Right renal pelvis (tissue), 4 donors: ENCODE measurements at places on chromosomes 3 and 15.

DNA sequence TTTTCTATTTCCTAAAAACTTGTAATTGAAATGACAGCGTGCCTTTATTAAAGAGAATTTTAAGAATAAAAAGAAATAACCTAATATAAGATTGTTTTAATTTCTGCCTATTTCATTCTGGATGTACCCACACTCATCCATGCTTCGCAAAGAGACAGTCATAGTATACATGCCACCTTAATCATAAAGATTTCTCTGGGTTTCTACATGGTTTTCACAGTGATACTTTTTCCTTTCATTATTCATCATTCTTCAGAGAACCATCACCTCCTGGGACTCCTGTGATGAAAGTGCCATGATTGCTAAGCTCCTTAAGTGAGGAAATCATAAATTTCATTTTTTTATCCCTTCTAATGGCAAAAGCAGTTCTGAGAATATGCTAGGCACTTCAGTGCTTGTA lies 4.3 kb upstream of the CCR8 start:
- DNase-seq: no peak

DNA sequence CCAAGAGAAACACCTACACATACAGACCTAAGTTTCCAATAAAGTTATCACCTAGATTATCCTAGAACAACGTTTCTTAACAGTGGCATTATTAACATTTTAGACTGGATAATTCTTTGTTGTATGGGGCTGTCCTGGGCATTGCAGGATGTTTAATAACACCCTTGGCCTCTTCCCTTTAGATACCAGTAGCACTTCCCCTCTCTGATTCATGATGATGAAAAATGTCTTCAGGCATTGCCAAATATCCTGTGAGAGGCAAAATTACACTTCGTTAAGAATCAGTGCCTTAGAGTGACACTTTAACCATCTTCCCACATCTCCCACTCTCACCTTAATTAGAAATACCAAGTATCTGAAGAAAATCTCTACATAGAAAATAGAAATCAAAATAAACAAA lies 352.6 kb downstream of the CGGBP1 start:
- DNase-seq: no peak

DNA sequence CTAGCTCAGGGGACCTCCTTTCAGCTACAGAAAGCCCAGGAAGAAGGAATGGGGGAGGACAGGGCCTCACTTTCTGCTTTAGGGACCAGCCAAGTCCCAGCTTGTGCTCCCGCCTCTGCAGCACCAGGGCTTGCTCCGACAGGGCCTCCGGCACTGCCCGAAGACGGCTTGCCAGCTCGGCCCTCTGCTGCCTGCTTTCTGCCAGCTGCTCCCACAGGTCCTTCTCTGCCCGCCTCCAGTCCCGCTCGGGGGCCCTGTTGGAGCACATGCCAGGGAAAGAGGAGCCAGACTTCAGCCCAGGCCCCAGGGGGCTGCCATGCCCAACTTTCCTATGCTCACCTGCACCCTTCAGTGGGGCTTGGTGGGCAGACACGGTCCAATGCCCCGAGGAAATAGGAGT lies 4.3 kb upstream of the CLK3 start:
- DNase-seq: no peak

- DNase-seq: no peak
Measured at GRCh38 chr15:82788496-82788895, 17.4 kb downstream of the FSD2 start.

GRCh38 chr3:148084931-148085330 lies 612.8 kb upstream of the AGTR1 start:
- DNase-seq: no peak

- DNase-seq: no peak
Measured at GRCh38 chr15:101672298-101672697, 20.1 kb upstream of the TM2D3 start.

GRCh38 chr15:32861761-32862160 lies 144.0 kb downstream of the GREM1 start:
- no peak for DNase-seq

DNA sequence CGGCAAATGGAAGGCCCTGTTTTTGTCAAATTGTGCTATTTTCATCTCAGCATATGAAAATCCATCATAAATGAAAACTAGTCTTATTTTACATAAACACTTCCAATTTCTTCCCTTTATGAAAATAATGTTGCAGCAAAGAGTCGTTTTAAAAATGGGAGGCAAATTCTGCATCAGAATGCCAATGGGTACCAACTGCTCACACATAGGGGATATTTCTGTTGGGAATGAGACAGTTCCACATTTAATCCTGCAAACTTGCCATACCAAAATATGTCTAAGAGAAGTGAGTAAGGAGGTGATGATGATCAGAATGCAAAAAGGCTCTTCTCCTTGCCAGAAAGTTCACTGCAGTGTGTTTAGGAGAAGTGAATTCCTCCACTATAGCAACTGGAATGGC lies 391.7 kb downstream of the CACNA2D3 start:
- DNase-seq: no peak

DNA sequence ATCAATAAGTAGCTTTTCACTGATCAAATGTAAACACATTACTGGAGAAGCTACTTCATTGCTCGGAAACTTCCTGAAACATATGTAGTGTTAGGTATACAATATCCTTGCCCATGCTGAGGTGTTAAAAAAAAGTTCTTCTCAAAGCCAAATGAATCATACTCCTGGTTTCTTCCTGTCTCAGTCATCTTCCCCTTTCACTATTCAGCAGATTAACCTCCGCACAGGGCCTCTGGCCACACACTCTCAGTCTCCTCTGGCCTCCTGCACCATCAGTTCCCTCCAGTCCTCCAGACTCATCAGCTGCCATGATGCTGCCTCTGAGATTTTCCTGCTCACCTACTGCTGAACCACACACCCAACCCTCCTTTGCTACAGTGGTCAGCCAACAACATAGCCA lies 70.5 kb upstream of the BOC start:
- DNase-seq: no peak

DNA sequence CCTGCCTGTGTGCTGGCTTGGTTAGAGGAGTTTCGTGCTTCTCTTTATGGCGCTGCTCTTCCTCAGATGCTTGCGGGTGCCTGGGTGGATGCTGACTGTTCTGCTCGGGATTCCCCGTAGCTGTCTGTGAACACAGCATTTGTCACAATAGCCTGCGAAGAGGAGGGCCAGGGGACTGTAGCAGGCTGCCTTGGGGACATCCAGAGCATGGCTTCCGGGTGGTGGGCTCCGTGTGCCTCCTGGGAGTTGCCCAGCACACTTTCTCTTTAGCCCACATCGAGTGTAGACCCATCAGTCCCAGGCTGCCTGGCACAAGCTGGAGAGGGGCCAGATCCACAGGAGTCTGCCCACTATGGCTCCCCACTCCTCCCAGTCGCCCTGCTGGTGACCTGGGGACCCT lies 22.4 kb downstream of the LRRK1 start:
- no peak for DNase-seq

GRCh38 chr15:41241221-41241964 lies 10.3 kb downstream of the CHP1 start:
- DNase-seq: no peak

DNA sequence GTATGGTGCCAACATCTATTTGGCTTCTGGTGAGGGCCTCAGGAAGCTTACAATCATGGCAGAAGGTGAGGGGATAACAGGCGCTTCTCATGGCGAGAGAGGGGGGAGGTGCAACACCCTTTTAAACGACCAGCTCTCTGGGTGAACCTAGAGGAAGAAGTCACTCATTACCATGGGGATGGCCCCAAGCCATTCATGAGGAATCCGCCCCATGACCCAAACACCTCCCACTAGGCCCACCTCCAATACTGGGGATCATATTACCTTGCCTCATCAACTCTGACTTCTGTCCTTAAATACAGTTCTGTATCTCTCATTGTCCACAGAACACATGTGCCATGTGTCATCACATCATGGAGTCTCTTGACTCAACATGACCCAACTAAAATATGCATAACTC lies 37.5 kb upstream of the CLRN1 start:
- DNase-seq: no peak

DNA sequence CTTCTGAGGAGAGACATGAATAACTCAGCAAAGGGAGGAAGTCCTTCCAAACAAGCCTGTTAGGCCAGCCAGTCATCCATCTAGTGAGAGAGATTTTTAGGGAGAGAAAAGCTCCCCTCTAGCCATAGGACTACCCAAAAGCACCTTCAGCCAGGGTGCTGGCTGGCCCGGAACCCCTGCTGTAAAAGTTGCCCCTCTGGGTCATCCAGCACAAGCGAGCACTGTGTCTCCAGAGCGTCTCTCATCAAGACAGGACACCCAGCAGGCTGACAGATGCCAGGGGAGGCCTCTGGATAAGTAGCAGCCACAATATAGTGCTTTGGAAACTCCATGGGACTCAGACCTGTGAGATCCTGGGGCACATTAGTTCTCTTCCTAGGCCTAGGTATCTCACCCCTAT lies 24.5 kb downstream of the ANXA2 start:
- no peak for DNase-seq

- no peak for DNase-seq
Measured at GRCh38 chr3:94544131-94544789, 481.4 kb downstream of the NSUN3 start.

DNA sequence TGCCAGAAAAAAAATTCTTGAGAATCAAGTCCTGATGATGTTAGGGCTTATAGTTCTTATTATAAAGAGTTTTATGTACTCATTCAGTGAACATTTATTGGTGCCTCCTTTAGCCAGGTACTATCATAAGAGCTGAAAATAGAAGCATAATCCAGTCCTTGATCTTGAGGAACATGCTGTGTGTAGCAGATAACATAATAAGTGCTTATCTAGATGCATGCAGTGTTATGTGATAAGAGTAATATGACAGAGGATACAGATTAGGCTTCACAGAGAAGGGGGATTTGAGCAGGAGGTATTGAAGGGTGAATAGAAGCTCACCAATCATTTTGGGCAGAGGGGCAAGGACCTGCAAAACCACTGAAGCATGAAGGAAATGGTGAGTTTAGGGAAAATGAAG lies 1.1 kb downstream of the CCR2 start:
- DNase-seq: no peak

GRCh38 chr15:86829245-86829644 lies 749.6 kb downstream of the AGBL1 start:
- no peak for DNase-seq

DNA sequence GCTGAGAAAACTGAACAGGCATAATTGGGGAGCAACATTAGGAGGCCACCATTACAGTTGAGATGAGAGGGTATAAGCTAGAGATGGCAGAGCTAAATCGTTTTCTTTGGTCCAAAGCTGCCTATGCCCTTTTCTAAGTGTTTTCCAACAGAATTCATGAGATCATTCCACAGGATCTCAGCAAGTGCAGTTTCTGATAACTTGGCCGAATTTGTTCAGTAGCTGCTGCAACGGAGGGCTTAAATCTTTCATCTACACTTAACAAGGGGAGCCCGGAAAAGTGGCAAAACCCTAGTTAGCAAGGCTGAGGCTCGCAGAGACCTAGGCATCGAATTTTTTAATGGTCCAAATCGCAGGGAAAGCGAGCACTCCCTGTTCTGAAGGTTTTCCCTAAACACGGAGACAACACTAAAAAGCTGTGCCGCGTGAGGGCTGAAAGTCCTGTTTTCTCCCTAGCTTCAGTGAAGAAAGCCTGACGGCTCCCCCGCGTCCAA lies 531 bp upstream of the BLOC1S6 start:
- no peak for DNase-seq

DNA sequence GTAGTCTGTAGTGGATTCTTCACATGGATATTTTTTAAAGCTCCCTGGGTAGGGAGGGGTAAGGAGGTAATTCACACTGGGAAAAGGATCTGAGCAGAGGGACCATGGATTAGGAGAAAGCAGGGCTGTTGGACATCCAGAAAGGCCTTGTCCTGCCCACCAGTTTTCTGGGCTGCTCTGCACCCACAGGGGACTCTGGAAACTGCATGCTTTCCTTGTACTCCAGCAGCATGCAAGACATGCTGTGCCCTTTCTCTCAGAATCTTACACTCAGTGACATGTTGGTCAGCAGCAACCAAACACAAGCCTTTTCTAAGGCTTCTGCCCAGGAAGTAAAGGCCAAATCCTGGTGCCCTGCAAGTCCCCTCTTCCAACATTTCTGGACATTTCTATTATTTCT lies 2.5 kb upstream of the FBN1 start:
- DNase-seq: no peak

DNA sequence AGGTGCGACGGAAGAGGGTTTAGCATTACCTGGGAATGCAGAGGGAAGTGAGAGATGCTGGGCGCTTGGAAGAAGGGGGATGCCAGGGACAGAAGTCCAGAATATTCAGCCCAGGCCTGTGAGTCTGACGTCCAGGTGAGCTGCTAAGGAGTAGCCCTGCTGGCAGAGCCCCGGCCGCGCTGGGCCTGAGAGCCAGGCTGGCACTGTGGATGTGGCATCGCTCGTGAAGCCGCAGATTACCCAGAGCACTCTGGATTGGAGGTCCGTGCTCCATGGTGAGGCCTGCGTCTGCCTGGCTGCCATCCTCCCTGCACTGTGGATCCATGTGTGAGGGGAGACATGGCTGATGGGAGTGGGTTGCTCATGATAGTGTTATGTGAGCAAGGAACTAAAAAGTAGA lies 14.5 kb downstream of the MAN2A2 start:
- DNase-seq: no peak

GRCh38 chr3:177948716-177949425 lies 587.4 kb upstream of the KCNMB2 start:
- no peak for DNase-seq

DNA sequence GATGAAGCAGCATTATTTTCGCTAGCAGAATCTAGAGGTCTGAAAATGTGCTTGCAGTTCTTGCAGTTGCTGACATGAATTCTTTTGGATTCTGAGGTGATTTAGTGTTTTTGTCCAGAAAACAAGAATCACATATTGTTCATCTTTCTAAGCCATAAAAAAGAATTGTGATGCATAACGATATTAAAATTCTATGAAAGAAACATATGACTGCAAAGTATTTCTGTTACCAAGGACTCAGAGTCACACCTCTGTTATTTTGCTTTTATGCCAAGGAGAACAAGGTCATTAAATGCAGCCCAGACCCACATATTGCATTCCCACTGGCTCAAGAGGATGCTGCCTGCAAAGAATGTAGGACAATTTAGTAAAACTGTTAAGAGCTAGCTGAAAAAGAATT lies 299.8 kb upstream of the GPR149 start:
- DNase-seq: no peak

DNA sequence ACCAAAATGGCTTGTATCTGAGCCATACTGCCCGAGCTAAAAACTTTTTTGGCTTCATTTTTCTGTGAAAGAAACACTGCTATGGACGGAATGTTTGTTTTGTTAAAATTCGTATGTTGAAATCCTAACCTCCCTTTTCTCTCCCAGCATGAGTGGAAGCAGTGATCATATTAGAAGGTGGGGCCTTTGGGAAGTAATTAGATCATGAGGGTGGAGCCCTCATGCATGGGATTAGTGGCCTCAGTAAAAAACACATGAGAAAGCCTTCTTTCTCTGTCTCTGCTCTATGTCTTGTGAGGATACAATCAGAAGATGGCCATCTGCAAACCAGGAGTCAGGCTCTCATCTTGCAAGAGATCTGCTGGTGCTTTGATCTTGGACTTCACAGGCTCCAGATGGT lies 7.4 kb upstream of the FNDC3B start:
- no peak for DNase-seq

DNA sequence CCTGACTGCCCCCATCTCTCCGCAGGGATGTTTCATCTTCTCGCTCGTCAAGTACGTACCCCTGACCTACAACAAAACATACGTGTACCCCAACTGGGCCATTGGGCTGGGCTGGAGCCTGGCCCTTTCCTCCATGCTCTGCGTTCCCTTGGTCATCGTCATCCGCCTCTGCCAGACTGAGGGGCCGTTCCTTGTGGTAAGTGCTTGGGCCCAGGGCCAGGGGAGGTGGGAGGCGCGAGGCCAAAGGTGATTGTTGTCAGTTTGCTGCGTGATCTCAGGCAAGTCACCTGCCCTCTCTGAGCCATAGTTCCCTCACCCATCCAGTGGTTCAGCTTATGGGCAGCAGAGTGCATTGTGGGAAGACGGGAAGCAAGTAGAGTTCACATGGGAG lies 58.5 kb downstream of the GRIP2 start:
- DNase-seq: no peak
